ENCODE measurements at places on chromosomes 4 and X. TPM values are rescaled to one million over a fixed set of nuclear protein-coding genes. Genes with fewer than 3 reads are reported as not detected.

The SRPK3 gene
- 1.4 TPM for total RNA-seq

The ANKRD17 gene
- 58.3 TPM for total RNA-seq

The PNMA3 gene
- 0.15 TPM for total RNA-seq

The OTUD6A gene
- not detected for total RNA-seq

DNA sequence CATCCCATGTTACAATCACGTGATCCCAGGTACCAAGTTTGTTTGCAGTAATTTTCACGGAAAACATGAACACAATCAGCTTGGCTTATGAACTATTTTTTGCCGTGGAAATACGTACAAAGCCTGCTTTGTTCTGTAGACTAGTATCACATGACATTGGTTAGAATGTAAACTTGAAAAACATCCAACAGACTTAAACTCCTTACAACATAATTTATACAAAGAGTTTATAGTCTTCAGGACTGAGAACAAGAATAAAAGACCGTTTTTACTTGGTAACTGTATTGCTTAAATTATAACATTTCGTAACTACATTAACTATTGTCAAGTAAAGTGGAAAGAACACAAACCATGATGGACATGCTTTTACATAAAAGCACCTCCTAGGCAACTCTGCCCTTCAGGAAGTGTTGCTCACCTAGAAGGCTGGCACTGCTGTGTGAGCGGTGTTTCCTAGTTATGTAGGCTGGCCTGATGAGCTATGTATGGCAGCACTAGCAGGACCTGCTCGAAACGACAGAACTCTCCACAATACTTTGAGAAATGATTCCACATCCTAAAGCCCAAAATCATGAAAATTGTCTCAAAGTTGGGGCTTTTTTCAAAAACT lies 41.8 kb upstream of the WDR1 start:
- no peak for DNase-seq

- no peak for DNase-seq
Observed at GRCh38 chr4:1261107-1261928, 12.4 kb upstream of the CTBP1 start.

All from left colon (tissue), 2 donors.